ENCODE measurements at places on chromosomes 7 and 10.

DNA sequence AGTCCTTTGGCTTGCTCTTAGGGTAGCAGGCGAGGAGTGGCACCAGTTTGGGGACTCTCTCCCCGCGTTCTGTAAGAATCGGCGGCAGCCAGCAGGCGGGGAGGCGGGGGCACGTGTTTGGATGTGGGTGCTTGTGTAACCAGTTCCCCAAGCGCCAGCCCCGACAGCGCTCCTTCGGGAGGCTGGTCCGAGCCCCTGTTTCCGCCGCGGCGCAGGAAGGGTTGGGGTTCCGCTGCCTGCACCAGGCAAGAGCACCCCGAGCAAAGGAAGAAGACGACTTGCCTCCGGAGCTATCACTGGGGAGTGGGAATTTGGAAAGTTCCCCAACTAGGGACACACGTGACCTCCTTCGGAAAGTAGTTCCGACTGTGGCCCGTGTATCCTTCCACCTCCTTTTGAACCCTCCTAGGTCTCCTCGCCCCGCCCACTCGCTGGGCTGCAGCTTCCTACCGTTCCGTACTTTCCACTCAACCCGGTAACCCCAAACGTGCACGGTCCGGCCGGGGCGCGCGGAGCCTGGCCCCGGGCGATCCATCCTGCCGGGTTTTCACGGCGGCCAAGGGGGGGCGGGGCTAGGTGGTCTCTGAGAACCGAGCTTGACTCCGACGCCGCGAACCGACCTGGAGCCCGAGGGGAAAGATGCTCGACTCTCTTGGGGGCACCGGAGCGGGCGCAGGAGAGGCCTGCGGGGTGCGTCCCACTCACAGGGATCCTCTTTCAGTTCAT lies 1.2 kb downstream of the KLLN start:
- peak; percentile 88 for DNase-seq

DNA sequence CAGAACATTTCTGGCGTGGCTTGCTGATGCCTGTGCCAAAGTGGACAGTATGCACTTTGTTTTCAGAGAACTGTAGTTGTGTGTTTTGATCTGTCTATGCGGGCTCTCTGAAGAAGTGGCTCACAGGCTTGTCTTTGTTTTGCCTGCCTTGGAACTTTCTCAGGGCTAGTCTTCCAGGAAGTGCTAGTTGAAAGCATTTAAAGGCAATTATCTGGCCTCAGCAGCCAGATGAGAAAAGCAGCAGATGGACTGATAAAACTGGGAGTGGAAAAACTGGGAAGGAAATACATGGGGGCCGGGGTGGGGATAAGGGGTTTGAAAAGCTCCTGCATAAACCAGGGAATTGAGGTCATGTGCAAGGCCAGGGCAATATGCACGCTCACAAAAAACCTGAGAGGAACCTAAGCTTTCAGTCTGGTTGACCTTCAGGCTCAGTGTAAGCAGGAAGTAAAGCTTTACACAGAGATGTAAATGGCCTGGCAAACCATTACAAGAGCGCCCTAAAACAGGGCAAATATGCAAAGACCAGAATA lies 94.5 kb downstream of the ZNF33B start:
- DNase-seq: no peak

DNA sequence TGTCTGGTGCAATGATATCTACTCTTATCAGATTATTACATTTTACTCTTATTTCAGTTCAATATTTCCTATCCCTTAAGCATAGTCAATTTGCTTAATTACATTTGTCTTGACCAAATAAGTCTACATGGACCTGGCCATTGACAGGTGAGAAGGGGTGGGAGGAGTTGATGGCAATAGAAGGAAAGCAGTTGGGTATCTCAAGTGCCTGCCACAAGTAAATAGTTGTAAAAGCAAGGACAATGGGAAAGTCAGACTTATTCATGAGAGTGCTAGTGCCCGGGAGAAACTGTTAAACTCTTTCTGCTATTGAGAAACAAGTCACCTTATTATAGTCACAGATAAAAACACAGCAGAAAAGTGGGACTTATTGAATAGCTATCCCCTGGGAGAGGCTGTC lies 32.4 kb upstream of the HGF start:
- no peak for DNase-seq

DNA sequence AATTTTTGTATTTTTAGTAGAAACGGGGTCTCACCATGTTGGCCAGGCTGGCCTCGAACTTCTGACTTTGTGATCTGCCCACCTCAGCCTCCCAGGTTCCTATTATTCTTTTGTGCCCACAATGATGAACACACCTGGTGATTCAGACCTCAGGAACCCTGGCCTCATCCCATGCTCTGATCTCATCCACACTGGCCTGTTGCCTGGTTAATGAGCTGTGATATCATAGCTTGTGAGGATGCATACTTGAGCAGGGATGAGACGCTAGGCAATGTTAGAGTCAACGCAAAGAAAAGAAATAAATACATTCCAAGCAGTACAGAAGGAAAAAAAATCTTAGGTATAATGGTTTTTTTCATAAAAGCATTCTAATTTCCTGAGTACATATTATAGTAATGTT lies 82.4 kb upstream of the RNF32 start:
- no peak for DNase-seq

- DNase-seq: no peak
These were observed 545.1 kb downstream of the AUTS2 start for GRCh38 chr7:70143075-70144044.

DNA sequence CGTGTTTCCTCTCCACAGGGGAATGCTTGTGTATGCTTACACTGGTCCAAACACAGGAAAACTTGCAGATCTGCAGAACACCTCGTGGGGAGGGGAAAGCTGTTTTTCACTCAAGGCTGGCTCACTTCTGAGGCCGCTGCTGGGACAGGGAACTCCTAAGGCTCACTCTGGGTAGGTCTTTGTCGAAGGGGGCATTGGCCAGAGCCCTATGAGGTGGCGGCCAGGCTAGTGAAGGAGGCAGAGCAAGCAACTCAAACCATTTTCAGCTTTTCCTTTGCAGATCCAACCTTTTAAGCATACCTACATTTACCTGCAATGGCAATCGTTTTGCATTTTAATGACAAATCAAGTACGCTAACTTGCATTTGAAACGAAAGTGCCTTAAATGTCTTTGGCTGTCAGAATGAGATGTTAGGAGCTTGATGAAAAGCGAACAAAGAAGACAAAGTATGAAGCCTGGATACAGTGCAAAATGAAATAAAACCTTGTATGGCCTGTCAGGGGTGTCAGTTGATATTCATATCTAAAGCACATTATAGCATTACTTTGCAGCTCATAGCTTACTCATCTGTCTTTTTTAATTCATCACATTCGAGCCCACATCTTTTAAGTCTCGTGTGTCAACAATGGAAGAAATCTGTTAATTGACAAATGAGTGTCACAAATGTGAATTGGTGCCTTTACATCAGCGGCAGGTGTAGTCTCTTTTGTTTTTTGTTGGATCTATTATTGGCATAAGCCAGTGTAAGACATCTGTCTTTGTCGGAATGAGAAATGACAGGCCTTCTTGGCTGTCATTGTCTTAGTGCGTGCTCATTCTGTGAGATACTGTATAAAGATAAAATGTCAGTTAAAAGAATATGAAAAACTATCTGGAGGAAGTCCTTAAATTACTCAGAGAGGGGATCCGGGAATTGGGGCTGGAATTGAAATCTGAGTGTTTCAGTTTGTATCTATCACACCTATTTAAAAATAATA lies 30.5 kb downstream of the LRMDA start:
- no peak for DNase-seq

- DNase-seq: no peak
These were observed 860 bp upstream of the WDR86 start for GRCh38 chr7:151410405-151411390.

DNA sequence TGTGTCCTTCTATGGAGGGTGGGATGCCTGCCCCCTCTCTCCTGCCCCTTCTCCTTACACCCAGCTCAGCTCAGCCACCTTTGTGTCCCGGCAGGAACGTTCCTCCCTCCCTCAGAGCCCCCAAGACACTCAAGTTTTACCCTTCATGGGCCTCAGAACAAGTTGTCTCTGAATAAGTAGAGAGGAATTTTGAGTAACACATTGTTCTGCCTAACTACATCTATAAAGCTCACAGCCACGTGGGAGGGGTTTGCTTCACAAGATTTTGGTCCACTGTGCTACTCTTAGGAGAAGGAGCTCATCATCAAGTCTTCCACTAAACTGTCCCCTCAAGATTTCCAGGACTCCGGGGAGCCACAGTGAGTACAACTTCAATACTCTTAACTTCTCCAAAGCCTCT lies 51.6 kb upstream of the ZNF32 start:
- no peak for DNase-seq

GRCh38 chr7:78691584-78691983 lies 761.9 kb downstream of the MAGI2 start:
- no peak for DNase-seq

DNA sequence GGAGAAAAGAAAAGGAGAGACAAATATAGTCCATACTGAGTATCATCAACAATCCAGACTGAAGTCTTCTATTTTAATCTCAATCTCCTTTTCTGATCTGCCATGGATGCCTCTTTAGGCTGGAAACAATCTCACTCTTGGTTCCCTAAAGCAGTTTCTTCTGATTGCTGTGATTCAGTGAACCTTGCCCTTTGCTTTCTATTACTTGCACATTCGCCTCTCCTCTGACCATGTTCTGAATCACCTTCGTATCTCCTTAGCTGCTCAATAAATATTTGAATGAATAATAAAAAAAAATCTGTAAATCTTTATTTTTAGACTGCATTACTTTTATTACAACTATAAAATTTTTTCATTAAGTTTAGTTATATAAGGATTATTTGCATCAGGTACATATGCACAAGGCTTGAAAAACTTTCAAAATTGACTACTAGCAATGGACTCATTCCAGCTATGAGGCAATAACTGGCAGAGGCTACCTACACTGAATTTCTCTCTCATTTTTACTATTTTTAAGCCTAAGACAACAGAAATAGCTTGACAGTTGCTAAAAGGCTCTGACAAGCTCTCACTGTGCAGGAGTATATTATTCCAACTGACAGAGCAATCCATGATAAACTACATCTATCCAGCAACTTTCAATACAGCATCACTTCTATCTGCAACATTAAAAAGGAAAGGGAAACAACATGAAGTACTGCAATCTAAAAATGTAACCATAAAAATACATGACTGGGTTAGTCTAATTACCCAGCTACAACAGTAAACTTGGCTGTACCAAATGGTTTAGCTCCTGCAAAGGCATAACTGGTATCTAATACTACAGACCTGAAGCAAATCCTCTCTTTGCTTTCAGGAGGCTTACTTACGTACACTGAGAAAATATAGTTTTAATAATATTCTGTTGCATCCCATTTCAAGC lies 25.6 kb downstream of the TM9SF3 start:
- DNase-seq: no peak

DNA sequence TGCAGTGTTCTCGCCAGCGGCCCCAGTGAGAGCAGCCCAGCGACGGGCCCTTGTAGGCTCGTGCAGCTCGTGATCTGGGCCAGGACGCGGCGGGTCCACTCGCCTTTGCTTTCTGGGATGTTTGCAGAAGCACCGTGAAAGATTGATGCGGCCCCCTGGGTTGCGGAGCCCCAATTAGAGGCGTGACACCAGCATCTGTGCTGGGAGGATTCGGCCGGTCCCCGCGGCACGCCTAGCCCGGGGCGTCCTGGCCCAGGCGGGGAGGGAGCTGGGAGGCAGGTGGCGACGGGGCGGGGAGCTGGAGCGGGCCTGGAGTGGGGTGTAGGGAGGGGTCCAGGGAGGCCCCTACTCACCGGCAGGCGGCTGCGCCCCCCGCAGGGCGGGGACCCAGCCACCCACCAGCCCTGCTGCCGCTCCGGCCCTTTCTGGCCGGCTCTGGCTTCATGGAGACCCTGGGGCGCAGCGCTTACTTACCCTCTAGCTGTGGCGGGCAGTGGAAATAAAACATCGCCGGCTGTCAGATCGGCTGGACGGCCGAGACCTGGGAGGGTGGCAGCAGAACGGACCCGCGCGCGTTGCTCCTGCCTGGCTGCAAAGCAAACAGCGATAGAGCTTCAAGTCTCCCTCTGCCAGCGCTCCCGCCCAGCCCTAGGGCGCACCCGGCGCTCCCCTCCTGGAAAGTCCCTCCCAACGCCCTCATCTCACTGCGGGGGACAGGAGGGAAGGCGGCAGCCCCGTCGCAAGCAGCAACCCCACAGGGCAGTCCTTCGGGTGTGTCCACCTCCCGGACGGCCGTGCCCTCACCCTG lies 752 bp downstream of the DRGX start:
- DNase-seq: no peak

GRCh38 chr10:30125496-30125895 lies 66.1 kb upstream of the JCAD start:
- DNase-seq: no peak

- peak; percentile 39 for DNase-seq
These were observed 400 bp upstream of the KBTBD2 start for GRCh38 chr7:32891800-32892520.

DNA sequence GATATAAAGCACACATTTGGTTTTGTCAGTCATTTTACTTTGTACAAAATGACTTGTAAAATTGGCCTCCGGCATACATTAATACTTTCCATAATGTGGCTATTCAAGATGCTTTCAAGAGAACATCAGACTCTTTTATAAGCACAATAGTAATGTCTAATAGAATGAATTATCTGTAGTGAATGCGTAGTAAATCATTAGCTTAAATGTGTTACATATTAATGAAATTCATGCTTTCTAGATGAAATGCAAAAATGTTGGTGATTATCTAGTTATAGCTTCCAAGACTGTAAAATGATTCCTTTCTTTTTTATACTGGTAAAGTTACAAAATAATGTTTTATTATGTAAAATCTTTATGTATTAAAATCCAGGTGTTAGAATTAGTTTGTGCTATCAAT lies 144.0 kb downstream of the BBS9 start:
- no peak for DNase-seq

GRCh38 chr10:1515780-1516491 lies 221.4 kb downstream of the ADARB2 start:
- DNase-seq: no peak

DNA sequence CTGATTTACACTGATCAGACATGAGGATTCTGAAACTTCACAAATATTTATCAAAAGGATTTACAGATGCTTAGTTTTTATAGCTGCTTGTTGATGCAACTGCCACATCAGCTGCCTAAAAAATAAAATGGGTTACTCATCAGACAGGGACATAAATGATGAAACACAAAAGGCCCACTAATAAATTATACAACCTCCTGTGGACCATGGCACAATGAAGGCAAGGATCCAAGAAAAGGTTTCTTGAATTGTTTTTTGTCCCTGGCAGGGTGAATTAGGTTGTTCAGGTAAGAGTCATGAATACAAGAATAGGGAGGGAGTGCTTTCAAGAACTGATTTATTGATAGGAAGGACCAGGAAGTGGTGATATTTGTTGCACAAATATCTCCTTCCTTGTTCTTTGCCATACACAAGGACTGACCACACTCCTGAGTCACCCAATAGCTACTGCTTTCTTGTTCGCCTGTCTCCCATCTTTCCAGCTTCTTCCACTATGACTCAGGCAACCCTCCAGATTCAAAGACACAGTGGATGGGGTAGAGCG lies 234.5 kb downstream of the AHR start:
- DNase-seq: no peak

DNA sequence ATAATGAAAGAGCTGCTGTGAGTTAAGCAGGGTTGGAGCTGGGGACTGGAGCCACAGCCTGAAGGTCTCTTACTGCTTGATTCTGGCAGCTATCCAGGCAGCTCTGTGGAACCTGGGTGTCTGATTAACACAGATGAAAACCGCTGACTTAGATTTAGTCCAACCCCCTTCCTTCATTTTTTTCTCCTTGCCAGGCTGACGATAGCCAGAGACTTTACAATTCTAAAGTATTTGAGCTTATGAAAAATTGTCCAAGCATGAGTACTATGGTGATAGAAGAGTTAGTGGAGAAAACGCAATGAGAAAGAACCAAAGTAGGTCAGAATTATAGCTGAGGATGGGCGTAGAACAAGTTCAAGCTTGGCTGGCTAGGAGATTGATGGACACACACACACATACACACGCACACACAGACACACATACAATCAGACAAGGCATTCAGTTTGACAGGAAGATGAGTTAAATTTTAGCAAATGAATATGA lies 13.5 kb upstream of the GPR85 start:
- DNase-seq: no peak
